ENCODE measurements at places on chromosomes 2 and 18. TPM values are rescaled to one million over a fixed set of nuclear protein-coding genes. Genes with fewer than 3 reads are reported as not detected.

DNA sequence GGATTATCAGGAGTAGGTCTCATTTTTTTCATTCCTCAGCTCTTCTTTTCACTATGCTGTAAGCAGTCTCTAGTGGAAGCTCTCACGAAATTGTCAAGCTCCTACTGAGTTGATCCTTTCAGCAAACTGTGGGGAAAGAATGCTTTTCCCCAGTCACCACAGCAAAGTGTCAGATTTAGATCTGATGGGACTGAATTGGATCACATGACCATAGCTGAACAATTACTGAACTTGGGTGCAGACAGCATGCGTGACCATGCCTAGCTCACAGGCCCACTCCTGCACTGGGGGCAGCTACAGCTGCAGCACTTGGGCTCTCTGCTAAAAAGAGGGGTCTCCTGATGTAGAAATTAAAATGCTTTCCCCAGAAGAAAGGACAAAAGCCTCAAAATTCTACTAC, 3.1 kb downstream of the ARHGAP15 start:
- no peak overlapping the region for H3K27ac ChIP-seq
- H3K27me3 ChIP-seq, result no peaks in the 10 kb centered on the region
- no peak overlapping the region for H3K4me3 ChIP-seq
- DNase-seq, result no peak
- H3K36me3 ChIP-seq, result no peaks in the 10 kb centered on the region
- no peaks in the 10 kb centered on the region for H3K4me1 ChIP-seq

DNA sequence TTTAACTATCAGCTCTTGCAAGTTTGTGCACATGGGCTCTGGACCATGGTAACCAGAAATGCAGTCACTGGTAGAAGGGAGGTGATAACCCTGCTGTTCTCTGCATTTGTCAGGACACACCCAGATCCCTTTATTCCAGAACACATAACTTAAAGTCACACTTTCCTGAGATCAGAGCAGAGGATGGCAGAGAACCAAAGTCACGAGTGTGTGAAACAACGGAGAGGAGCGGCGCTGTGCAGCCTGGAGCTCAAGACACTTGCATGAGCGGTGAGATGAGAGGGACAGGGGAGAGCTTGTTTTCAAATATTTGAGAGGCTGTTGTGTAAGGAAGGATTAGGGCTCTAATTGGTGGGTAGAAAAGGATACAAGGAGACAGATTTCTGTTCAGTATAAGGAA, 43.3 kb upstream of the AAK1 start:
- no peak overlapping the region for H3K4me3 ChIP-seq
- no peak overlapping the region for H3K27ac ChIP-seq
- H3K36me3 ChIP-seq, result no peaks in the 10 kb centered on the region
- no peak for DNase-seq

- no peaks in the 10 kb centered on the region for H3K4me1 ChIP-seq
- no peaks in the 10 kb centered on the region for H3K27me3 ChIP-seq
- H3K36me3 ChIP-seq, result no peaks in the 10 kb centered on the region
- H3K4me3 ChIP-seq, result no peak overlapping the region
- peak; percentile 40 for DNase-seq
These were observed 273.8 kb upstream of the LYPD1 start for GRCh38 chr2:132943829-132944228.

- H3K4me1 ChIP-seq, result no peaks in the 10 kb centered on the region
- H3K27ac ChIP-seq, result no peak overlapping the region
- no peak overlapping the region for H3K4me3 ChIP-seq
- DNase-seq, result no peak
- H3K36me3 ChIP-seq, result no peaks in the 10 kb centered on the region
These were observed 339.3 kb downstream of the MYCN start for GRCh38 chr2:16279641-16280040.

DNA sequence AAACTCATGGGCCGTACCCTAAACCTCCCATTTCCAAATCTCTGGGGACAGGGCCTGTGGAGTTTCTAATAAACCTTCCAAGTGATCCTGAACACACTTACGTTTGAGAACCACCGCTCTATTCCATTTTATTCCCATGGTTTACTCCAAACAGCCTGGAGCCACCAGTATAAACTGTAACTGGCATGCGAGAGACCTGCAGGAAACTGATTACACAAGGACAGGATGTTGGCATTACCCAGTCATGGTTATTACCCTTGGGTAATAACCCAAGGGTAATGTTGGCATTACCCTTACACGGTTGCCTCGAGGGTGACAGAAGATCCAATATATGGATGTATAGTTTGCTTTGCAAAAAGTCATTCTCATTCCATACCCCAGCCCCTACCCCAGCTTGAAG, 37.0 kb upstream of the YPEL5 start:
- DNase-seq, result no peak
- H3K4me3 ChIP-seq, result no peak overlapping the region
- H3K27me3 ChIP-seq, result no peaks in the 10 kb centered on the region
- no peak overlapping the region for H3K27ac ChIP-seq
- H3K36me3 ChIP-seq, result no peaks in the 10 kb centered on the region
- peaks cover 10% of the 10 kb centered on the region for H3K4me1 ChIP-seq

GRCh38 chr2:158031371-158031770, 70.3 kb upstream of the UPP2 start:
- no peaks in the 10 kb centered on the region for H3K36me3 ChIP-seq
- H3K4me1 ChIP-seq, result peaks cover under 1% of the 10 kb centered on the region
- DNase-seq, result no peak
- no peak overlapping the region for H3K4me3 ChIP-seq
- no peaks in the 10 kb centered on the region for H3K27me3 ChIP-seq
- H3K27ac ChIP-seq, result no peak overlapping the region

DNA sequence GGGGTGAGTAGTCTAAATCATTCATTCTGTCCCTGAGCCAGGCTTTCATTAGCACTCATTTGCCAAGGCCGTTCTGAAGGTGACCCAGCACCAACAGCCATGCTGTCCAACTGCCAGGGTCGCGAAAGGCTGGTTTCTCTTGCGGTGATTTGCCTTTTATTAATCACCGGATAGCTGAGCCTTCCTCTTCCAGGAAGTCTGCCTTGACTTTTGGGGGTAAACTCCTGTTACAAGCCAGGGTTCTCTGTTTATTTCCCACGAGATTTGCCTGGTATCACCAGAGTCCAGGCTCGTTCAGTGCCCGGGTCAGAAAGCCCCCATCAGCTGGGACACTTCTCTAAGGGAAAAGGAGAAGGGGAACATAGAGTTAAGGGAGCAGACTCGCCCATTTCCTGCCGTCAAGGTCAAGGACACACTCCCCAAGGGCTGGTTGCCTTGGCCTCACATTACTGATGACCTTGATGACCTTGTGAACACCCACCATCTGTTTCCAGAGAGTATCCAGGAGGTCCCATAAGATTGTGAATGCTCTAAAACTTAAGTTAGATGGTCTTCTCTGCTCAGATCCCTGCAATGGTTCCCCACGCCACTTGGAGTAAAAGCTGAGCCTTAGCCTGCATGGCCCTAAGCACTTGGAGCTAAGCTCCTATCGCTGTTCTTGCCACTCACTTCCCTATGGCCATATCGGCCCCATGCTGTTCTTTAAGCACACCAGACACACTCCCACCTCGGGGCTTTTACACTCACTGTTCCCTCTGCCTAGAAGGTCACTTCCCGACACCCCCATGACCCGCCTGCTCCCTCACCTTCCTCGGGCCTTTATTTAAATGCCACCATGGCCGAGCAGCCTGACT, 118.0 kb upstream of the STPG4 start:
- H3K27ac ChIP-seq, result no peak overlapping the region
- H3K4me3 ChIP-seq, result no peak overlapping the region
- H3K36me3 ChIP-seq, result no peaks in the 10 kb centered on the region
- no peaks in the 10 kb centered on the region for H3K27me3 ChIP-seq

DNA sequence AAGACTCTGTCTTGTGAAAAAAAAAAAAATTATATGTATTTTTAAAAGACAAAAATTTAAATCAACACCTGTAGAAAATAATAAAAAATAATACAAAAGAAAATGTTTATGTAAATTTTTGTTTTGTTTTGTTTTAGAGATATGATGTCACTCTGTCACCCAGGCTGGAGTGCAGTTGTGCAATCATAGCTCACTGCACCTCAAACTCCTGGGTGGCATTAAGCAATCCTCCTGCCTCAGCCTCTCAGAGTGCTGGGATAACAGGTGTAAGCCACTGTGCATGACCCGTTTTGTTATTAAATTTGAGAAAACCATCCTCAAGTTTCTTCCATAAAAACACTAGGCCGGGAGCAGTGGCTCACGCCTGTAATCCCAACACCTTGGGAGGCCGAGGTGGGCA, 56.2 kb upstream of the B3GNT7 start:
- H3K36me3 ChIP-seq, result peaks cover 2% of the 10 kb centered on the region
- H3K4me3 ChIP-seq, result no peak overlapping the region
- H3K4me1 ChIP-seq, result no peaks in the 10 kb centered on the region
- no peaks in the 10 kb centered on the region for H3K27me3 ChIP-seq
- no peak for DNase-seq

- no peaks in the 10 kb centered on the region for H3K36me3 ChIP-seq
- H3K4me3 ChIP-seq, result no peak overlapping the region
- H3K27ac ChIP-seq, result no peak overlapping the region
- no peaks in the 10 kb centered on the region for H3K27me3 ChIP-seq
These were observed 123.6 kb downstream of the DNAH7 start for GRCh38 chr2:195945056-195945455.

DNA sequence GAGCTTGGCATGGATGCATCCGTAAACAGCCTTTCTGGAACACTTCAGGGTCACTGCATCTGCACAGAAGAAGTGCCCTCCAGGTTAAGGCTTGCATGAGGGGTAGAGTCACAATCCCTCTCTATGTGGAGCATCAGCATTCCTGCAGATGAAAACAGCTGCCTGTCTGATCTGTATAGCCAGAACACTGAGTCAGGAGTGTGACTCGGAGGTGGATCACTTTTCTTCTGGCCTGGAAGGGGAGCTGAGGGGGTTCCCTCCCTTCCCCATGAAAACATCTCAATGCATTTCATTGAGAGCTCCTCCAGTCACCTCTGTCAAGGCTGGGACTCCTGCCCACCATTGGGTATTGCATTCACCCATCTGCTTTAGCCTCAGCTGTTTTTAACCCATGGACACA, 72.5 kb upstream of the SERPINE2 start:
- DNase-seq, result peak; percentile 44
- H3K27ac ChIP-seq, result peak overlapping the region; percentile 9
- H3K4me3 ChIP-seq, result no peak overlapping the region
- H3K4me1 ChIP-seq, result peaks cover 7% of the 10 kb centered on the region
- no peaks in the 10 kb centered on the region for H3K36me3 ChIP-seq

GRCh38 chr2:127664065-127664894, 11.1 kb downstream of the LIMS2 start:
- DNase-seq, result no peak
- H3K27me3 ChIP-seq, result peaks cover 31% of the 10 kb centered on the region
- no peak overlapping the region for H3K27ac ChIP-seq
- no peak overlapping the region for H3K4me3 ChIP-seq
- H3K36me3 ChIP-seq, result no peaks in the 10 kb centered on the region

GRCh38 chr2:163563336-163563735, 172.5 kb downstream of the FIGN start:
- H3K27me3 ChIP-seq, result no peaks in the 10 kb centered on the region
- H3K27ac ChIP-seq, result no peak overlapping the region
- H3K36me3 ChIP-seq, result no peaks in the 10 kb centered on the region
- H3K4me1 ChIP-seq, result no peaks in the 10 kb centered on the region
- H3K4me3 ChIP-seq, result no peak overlapping the region

GRCh38 chr2:162011706-162012564, 62.1 kb downstream of the DPP4 start:
- H3K27ac ChIP-seq, result no peak overlapping the region
- no peak for DNase-seq
- no peak overlapping the region for H3K4me3 ChIP-seq
- no peaks in the 10 kb centered on the region for H3K4me1 ChIP-seq
- H3K36me3 ChIP-seq, result no peaks in the 10 kb centered on the region
- no peaks in the 10 kb centered on the region for H3K27me3 ChIP-seq

DNA sequence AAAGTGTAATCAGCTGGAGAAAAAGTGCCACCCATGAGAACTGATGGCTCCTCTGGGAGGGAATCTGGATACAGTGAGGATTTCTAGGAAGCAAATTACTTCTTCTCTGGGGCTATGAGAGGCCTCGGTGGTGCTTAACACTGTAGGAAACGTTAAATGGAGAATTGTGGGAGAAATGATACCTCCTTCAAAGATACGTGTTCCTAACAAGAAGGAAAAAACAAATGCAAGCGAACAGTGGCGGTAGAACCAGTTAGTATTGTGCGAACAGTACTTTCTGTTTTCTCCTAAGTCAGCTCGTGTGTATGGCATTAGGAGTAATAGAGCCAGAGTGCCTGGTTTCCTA, 587 bp upstream of the MTIF2 start:
- peak; percentile 14 for DNase-seq
- H3K4me3 ChIP-seq, result peak overlapping the region; percentile 44

DNA sequence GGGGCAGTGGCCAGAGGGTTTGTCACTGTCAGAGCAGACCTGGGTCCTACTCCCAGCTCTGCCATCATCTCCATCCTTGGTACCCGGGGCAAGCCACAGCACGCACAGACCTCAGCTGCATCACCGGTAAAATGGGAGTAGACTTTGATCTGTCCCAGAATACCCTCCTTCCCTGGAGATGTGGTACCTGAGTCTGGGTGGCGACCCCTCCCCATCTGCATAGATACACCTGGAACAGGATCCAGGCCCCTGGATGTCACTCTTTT, 64.0 kb downstream of the ZFP36L2 start:
- DNase-seq, result no peak
- no peaks in the 10 kb centered on the region for H3K36me3 ChIP-seq
- H3K4me3 ChIP-seq, result no peak overlapping the region
- peaks cover 15% of the 10 kb centered on the region for H3K4me1 ChIP-seq
- H3K27me3 ChIP-seq, result no peaks in the 10 kb centered on the region

SKOR2 gene
- not detected for total RNA-seq

SIGLEC15 gene
- total RNA-seq, result 0.51 TPM

GATA6 gene
- total RNA-seq, result 10.0 TPM

ATP6V1C2 gene
- under 0.01 TPM for total RNA-seq

LIMS3 gene
- not detected for total RNA-seq

PMS1 gene
- total RNA-seq, result 41.0 TPM

RAB17 gene
- total RNA-seq, result 0.26 TPM

DYNAP gene
- total RNA-seq, result not detected

IL36B gene
- not detected for total RNA-seq

ITM2C gene
- total RNA-seq, result 77.3 TPM
